ENCODE measurements at places on chromosomes 16 and 17.

DNA sequence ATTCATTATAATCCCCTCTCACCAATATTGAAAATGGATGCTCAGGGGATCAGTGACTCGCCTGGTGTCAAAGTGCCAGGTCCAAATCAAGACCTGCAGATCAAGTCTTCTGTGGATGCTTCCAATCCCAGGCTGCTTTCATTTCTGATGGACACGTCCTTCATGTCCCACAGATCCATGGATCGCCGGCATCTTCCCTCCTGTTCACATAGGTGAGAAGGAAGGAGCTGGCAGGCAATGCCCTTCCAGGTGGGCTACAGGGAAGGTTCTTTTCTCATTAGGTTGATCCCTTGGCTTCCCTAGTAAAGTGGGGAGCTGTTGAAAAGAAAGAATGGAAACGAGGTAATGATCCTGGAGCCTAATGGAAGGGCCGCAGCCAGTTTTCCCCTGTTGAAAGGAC is 159.7 kb upstream of the RPH3AL start:
- DNase-seq, result no peak

DNA sequence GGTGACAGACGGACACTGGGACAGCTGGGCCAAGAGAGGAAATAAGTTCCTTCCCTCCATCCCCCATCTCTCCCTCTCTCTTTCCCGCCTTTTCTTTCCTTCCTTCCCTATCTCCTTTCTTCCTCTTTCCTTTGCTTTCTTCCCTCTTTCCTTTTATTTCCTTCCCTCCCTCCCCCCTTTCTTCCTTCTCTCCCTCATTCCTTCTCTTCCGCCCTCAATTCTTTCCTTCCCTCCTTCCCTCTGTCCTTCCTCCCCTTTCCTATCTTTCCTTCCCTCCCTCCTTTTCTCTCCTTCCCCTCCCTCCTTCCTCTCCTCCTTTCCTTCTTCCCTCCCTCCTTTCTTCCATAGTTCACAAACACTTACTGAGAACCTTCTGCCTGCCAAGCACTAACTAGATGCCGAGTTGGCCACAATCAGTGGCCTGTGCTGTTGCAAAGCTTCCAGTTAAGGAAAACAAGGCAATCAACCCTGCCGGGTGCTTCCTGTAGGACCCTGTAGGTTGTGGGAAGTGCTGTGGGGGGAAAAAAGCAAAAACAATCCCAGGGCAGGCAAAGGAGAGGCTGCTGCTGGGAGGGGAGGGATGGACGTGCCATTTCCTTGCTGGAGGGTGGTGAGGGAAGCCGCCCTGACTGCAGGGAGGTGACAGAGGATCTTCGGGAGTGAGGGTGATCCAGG is 31.7 kb downstream of the ABCC6 start:
- no peak for DNase-seq

DNA sequence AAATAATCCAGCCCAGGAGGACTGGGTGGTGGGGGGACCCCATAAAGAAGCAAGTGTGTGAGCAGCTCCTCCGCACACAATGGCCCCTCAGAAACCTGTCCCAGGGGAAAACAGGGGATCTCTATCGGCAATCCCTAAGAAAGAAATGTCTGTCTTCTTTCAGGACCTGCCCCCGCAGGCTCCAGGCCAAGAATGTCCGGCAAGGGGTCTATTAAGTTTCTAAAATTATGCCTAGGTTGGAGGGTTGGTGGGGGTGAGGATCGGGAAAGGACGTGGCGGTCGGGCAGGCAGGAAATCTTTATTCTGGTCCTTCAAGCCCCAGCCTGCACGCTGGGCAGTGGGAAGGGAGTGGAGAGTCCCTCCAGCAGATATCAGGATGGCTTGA is 23.4 kb upstream of the LITAF start:
- DNase-seq, result no peak

DNA sequence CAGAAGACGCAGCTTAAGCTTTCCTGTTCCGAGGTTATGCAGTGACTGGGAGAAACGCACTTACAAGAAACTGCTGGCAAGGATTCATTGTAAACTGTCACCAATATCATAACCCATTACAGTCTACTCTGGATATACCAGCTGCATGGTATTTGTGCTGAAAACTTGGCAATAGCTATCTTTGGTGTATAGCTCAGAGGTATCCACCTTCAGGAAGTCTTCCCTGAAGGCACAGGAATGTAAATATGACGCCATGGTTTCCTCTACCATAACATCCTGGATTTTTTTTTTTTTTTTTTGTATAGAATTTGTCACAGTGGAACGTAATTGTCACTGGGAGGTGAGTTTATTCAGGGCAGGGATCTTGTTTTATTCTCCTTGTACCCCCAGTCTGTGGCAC is 406.2 kb downstream of the GRIN2A start:
- DNase-seq, result no peak

- DNase-seq, result no peak
These were observed 30.1 kb upstream of the CPNE2 start for GRCh38 chr16:57062329-57062728.

- no peak for DNase-seq
These were observed 15.6 kb downstream of the COL1A1 start for GRCh38 chr17:50185631-50186471.

DNA sequence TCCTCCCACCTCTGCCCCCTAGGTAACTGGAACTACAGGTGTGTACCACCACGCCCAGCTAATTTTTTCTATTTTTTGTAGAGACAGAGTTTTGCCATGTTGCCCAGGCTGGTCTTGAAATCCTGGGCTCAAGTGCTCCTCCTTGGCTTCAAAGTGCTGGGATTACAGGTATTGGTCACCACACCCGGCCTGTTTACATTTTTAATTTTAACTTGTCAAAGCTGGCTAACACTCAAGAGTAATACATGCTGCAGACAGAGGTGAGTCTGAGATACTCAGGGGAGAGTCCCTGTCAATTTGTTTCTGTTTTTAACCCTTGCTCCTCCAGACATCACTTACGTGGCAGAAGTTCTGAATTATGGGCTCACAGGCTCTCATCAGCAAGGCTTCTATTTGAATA is 50.7 kb upstream of the CLEC18B start:
- no peak for DNase-seq

DNA sequence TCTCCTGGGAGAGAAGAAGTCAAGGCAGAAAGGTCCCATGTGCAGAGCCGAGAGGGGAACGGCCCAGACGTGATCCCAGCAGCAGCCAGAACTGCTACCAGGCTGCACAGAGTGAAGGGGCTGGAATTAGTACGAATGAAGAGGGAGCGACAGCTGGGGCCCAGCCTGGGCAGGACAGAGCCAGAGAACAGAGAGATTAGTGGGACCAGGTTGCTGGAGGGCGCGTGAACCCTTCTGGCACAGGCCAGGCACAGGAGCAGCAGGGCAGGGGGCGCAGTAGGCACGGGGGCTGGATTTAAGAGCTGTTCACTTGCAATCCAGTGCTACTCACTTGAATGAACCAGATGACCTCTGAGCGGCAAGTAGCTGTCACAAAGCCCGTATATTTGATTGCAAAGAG is 66.9 kb downstream of the PLXDC1 start:
- DNase-seq, result no peak

DNA sequence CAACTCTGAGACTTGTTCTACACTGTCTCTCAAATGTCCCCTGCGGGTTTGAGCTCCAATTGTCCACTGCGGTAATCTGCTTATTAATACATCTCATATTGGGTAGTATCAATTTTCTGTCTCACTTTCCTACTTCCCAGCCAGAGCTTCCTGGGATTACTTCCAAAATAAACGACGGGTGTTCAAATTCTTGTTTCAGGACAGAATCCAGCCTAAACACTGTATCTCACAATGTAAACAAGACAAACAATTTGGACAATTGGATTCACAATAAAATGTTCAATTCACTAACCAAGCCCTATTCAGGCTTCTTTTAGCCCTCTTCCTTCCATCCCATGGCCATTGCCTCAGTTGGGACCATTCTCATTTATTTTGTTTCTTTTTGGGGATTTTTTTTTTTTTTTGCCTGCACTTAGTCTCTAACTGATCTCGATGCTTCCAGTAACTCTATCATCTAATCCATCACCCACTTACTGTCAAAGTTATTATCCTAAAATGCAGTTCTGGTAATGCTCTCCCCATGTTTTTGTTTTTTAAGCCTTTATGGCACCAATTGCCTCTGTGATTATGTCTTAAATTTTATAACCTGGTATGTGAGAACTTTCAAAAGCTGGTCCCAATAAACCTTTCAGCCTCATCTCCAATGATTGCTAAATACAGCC is 2.0 kb upstream of the VAT1L start:
- no peak for DNase-seq

DNA sequence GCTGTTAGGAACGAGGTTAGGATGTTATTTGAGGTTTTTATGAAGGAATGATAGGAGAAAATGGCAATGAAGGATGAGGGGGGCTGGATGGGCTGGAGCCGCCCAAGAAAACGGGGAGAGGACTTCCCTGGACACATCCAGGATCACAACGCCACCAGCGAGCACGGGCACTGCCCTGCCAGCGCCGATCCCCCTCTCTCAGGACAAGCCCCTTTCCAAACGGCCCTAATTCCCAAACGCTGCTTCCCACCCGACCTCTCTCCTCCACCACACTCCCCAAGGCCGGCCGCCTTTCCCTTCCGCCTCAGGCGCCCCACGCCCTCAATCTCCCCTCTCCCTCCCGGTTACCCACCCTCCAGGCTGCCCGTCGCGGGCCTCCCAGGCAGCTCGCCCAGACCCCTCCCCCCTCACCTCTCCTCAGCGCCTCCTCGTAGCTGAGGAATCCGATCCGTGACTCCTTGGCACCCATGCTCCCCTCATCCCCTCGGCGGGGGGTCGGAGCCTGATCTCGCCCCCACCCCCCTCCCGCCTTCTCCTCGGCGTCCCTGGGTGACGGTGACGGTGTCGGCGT is 377 bp downstream of the USP32 start:
- DNase-seq, result no peak

DNA sequence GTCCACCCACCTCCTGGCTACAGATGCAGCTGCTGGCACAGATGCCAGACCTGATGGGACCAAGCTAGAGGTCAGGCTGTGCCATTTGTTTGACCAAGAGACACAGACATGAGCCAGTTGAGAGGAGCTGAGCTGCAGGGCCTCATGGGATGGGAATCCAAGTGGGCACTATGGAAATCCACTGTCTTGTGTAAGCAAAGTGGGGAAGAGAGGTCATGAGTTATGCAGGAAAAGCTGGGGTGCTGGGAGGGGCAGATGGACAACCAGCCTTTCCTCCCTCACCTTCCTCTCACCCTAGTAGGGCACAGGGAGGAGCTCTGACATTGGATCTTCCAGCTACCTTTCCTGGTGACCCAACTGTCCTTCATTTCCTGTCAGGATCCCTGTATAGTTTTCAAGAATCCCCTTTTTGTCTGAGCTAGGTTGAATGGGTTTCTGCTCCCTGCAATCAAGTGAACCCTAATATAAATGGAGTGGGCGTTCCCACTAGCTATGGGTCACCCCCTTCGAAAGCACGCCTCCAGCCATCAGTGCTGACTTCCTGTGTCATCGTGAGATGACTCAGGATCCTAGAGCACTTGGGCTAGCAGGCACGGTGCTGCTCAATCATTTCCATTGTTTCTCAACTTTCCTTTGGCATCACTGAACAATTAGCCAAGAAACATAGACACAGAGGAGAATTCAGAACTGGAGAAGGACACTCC is 13.6 kb downstream of the ATPAF2 start:
- peak; percentile 37 for DNase-seq

DNA sequence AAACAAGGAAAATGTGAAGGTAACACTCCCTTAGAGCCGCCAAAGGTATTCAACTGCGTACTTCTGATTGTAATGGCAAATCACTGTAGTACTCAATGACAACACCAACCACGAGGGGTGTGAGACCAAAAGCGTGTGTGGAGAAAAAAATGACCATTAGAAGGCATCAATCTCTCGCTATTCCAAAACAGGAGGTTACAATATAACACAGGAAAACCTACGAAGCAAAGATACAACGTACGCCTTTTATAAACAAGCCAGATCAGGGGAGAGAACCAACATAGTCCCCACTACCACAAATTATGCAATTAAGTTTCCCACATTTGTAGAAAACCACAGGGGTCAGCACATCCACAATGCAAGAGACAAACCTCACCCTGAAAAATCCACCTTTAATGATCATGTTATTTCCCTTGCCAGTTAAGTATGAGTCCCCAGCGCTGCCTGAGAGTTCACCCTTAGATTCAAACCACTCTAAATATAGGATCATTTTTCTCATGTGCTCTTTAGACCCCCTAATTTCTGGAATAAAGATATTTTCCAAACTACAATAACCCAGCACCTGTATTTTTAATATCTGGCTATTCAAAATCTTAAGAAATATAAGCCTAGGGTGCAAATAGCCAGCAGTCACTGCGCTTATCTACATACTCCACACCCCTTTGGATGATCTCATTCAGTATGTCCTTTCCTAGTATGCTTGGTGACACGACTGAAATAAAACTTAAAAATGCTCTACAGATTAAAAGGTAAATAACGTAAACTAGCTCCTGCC is 12.4 kb downstream of the TEX14 start:
- DNase-seq, result no peak

DNA sequence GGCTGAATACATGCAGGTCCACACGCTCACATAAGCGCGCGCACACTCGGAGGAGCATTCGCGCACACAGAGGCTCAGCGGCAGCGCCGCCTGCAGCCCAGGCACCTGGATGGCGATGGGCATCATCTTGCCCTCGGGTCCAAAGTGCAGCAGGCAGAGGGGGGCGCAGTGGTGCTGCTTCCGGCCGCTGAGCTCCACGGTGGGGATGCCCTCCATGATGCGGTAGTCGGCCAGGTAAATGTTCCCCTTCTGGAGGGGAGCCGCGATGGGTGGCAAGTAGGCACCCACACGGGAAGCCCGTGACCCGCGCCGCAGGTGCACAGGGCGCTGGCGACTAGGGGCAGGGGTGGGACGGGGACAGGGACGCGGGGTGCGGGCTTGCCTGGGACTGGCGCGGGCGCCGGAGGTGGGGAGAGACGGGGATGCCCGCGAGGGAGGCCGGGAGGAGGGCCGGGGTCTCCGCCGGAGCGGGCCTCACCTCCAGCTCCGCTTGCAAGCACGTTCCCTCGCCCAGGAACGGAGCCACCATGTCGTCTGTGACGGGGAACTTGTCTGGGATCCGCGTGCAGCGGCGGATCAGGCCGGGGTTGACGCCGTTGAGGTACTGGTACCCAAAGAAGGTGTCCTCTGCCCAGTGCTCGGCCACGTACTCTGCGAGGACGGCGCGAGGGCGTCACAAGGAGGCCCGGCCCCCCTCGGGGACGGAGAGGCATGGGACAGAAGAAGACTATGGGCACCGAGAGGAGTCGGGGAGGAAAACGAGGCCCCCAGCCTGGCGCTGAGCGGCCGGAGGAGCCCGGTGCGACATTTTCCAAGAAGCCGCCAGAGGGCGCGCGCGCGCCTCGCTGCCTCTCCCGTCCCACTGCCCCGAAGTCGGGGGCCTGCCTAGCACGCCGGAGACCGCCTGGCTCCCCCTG is 8.0 kb downstream of the ALOX12B start:
- DNase-seq, result peak; percentile 80
